ENCODE measurements at places on chromosomes 2 and 18.

DNA sequence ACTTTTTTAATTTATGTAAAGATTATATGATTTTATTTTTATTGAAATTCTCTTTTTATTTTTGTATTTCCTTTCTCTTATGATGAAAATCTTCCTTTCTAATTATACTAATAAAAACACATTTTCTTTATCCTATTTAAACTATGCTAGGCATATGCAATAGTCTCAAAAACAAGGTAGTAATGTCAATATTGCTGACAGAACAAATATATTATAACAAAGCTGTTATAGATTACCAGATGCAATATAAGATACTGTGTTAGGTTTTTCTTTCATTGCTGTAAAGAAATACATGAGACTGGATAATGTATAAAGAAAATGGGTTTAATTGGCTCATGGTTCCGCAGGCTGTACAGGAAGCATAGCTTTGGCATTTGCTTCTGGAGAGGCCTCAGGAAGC, 631.2 kb upstream of the SOX11 start:
- DNase-seq, result no peak

DNA sequence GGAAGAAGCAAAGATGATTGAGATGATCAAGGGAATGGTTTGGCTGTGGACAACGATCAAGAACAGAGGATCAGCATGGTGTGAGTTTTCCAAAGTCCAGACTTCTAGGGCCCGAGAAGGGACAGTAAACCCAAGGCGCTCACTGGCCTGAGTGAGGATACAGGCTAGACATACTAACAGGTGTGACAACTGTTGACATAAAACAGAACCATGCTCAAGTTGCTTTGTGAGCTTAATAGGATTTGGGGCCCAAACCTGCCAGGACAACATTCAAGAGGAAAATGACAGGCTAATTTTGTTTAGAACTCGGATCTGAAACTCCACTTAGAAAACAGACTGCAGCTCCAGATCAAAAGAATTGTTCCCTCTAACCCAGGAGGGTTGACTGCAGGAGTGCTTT, 68.1 kb upstream of the ACKR3 start:
- no peak for DNase-seq

GRCh38 chr2:88216641-88217040, 46.5 kb downstream of the THNSL2 start:
- DNase-seq, result no peak

GRCh38 chr2:192196421-192197194, 1.9 kb upstream of the TMEFF2 start:
- no peak for DNase-seq

GRCh38 chr18:13389491-13390131, 171.1 kb downstream of the LDLRAD4 start:
- peak; percentile 46 for DNase-seq
